Gastrocnemius medialis (tissue), 4 donors: ENCODE measurements at places on chromosomes 1 and 21. TPM values are rescaled to one million over a fixed set of nuclear protein-coding genes. Genes with fewer than 3 reads are reported as not detected.

- no peak for DNase-seq
Observed at GRCh38 chr1:2904191-2904590, 102.7 kb upstream of the TTC34 start.

GRCh38 chr1:225880222-225880588 is 2.0 kb downstream of the TMEM63A start:
- DNase-seq = peak; percentile 47

DNA sequence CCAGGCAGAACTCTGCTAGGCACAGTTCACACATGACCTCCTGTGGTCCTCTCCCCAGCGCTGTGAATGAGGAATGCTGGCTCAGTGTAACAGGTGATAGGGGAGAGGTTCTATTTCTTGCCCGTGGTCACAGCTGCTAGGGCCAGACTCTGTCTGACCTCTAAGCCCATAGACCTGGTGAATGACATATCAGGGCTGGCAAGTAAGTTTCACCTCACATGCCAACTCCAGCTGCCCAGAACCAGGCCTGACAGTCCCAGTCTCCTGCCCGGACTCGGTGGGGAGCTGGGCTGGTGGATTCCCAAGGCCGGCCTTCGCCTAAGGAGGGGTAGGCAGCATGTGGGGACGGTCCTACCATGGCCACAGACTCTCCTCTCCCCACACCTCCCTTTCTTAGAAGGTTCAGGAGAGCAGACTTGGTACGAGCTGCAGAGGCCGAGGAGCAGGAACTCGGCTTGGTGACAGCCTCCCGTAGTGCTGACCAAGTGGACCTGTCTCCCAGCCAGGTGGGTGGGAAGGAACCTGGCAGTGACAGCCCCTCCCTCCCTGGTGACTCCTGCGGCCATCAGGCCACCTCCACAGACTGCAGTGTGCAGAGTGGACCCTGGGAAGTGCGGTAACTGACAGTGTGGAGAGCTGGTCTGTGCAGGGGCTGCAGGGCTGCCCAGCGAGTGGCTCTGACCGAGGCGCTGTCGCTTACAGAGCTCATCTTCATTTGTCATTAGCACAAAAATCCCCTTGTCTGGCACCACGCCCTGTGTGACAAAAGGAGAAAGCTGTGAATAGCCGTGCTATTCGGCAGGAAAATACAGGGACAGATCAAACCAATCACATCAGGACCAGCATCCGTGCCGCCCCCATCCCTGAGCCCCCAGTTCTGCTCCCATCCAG is 74.6 kb downstream of the SCCPDH start:
- DNase-seq = peak; percentile 46

DNA sequence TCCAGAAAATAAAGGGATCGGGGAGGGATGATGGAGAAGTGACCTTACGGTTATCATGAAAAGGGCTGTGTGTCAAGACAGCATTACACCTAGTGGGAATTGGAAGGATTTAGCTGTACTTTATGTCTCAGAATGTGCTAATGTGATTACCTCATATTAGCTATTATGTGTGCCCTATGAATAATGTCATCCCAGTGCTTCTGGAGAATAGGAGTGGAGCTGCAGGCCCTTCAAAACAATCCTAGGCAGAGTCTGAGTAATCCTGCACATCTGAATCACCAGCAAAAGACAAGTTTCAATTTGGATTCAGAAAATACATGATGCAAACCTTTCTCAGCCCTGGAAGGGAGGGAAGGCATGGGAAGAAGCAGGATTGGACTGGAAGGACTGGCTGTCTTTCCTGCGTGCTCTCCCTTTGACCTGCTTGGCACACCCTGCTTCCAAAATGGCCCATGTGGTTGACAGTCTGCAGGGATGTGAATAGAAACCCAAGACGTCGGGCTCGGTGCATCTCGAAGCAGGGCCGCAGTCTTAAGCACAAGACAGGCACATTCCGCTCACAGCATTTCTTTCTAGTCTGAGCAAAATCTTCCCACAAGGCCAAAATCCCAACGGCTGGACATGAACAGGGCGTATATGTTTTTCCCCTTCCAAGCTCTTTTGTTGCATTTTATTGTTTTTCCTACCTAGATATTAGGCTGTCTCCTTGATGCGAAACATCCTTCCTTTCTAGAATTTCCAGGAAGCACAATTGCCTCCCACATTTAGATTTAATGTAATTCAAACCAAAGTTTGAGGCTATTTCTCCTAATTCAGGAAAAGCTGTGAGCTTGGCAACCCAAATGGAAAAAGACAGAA is 54.3 kb upstream of the TARBP1 start:
- DNase-seq = peak; percentile 93

DNA sequence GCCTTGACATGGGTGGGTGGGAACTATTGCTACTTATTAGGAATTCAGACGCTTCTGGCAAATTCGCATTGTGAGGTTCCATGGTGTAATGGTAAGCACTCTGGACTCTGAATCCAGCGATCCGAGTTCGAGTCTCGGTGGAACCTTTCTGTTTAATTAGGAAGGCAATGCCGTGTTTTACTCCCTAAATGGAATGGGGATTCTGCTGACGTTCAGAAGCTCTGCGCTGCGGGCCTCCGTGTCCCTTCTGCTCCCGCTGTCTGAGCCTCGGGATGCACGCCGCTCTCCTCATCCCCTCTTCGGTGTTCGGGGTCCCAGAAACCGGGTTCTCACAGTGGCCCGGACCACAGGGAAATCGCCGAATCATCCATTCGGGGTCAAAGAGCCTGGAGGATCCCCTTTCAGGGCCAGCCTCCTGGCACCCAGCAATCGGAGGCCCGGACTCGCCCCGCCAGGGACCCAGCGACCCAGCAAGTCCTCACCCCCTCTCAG is 280.3 kb downstream of the FAM72C start:
- DNase-seq = no peak

RGS16 gene
- total RNA-seq = not detected

GRCh38 chr1:177246710-177247580 is 76.2 kb downstream of the BRINP2 start:
- DNase-seq = no peak

SYNC gene
- total RNA-seq = 154 TPM

DNA sequence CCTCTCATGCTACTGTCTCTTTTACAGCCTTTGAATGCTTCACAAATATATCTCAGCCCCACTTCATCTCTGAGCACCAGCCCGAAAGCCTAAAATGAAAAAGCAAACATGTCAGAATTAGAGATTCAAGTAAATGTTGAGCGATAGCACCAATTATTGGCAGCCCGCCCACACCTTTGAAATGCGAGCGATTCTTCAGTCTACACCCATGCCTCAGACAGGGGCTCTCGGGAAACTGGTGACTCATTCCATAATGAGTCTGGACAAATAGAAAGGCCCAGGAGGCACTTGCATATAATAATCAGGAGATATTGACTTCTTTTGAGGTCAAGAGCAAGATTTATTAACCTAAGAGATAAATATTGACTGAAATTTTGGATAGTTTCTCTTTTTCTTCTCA is 487.3 kb upstream of the PTBP2 start:
- peak; percentile 17 for DNase-seq

CYP2J2 gene
- total RNA-seq = 2.4 TPM

GRCh38 chr1:159077120-159077961 is 775 bp upstream of the AIM2 start:
- no peak for DNase-seq

DNA sequence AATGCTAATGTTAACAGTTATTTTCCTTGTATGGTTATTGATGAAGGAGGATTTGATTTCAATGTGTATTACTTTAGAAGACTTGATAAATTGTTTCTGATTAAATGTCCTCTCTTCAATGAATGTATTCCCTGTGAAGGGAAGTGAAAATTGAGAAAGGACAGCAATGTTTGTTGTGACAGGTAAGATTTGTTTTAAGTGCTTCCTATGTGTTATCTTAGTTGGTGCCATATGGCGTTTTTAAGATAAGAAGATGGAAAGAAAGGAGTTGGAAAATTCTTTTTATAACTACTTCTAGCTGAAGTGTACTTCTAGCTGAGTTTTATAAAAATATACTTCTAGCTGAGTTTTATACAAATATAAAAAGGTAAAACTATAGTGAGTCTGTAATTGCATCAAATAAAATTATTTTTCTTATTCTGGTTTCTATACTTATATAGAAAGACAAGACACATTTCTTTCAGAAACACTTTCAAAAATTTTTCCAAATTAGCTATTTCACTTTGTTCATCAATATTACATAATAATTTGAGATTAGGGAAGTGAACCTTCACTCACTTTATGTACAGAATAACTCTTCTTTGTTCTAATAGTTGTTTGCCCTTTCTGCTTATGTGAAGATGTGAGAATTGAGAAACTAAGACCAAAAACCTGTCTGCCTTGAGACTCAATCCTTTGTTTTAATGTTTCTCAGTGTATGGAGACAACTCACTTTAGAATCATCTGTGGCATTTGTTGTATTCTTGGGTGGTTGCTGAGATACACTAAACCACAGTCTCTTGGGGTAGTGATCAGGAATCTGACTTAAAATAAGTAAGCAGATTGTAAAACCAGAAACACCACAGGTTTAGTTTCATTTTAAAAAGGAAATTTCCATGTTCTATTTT is 382.9 kb upstream of the B3GALT2 start:
- no peak for DNase-seq

DNA sequence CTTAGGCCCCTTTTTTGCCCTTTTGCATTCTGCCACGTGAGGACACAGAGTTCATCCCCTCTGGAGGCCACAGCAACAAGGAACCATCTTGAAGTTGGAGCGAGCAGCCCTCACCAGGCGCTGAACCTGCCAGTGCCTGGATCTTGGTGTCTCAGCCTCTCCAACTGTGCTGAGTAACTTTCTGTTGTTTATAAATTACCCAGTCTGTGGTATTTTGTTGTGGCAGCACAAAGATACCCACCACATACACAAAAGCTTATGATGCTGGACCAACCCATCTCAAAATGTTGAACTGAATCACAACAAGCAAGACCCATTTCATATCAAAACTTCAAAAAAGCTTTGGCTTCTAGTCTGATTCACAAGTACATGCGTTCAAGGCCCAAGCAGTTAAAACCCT is 649.9 kb downstream of the KIF26B start:
- no peak for DNase-seq

TBX19 gene
- 0.12 TPM for total RNA-seq

PLPP3 gene
- 71.5 TPM for total RNA-seq

DNA sequence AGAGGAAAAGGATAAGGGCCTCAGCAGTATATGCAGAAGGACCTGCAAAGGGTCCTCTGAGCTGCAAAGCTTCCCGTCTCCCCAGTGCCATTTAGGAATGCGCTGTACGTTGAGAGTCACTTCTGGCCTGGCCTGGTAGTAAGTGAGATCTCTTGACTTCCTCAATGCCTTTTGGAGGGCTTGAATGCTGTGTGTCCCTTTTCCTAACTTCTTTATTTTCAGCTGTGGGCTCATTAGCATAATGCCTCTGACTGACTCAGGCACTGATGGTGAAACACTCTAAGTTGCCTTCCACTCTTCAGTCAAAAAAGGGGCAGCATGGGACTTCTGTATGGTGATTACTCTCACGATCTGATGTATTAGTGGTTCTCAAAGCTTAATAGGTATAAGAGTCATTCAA is 49.9 kb downstream of the XCL1 start:
- DNase-seq = no peak

DNA sequence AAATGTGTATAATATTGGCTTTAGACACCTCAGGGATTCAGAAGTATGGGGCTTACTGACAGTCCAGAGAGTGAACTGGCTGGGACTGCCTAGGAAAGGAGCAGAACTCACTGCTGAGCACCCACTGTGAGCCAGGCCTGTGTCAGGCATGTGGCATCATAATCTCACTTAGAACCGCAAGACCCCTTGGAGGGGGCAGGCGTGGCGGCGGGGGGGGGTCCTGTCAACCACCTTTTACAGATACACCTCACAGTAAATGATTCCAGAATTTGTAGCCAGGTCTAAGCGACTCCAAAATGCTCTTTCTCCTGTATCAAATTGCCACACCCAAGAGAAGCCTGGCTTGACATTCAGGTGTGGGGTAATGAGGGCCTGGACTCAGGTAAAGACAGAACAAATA is 235.5 kb downstream of the KCNH1 start:
- DNase-seq = no peak

DNA sequence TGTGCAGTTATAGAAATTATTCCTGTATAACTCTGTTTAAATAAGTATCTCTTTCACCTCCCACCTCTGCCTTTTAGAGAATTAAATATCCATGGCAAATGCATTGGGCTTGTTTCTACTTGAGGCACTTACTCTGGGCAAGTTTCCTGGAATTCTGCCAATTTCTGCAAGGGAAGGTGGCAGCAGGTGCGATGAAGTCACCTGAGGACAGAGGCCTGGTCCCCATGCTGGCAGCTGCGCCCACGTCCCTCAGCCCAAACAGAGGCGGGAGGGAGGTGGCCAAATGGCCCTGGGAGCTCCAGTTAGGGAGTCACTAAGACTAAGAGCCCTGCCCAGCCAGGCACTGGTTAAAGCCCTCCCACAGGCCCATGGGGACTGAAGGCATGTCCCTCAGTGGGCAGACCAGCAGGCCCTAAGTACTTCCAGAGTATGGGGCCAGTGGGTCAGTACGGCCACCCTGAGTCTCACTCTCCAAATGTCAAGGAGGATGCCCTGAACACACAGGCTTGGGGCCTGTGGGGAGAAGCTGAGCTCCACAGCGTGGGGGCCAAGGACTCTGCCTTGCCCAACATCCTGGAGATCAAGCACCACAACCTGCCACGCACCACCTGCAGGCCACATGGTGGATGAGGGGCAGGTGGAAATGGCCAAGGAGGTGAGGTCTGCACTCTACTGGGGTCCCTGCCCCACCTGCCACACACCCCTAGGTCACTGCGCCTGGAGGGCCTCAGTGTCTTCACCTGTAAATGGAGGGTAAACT is 19.4 kb downstream of the ACOT7 start:
- no peak for DNase-seq

YY1AP1 gene
- 99.1 TPM for total RNA-seq

GRCh38 chr1:4962836-4963235 is 308.4 kb downstream of the AJAP1 start:
- no peak for DNase-seq

ESPN gene
- total RNA-seq = not detected

CFHR3 gene
- total RNA-seq = not detected

PROK1 gene
- total RNA-seq = 0.38 TPM

- peak; percentile 78 for DNase-seq
Observed at GRCh38 chr1:41802532-41803501, 115.9 kb downstream of the HIVEP3 start.

DNA sequence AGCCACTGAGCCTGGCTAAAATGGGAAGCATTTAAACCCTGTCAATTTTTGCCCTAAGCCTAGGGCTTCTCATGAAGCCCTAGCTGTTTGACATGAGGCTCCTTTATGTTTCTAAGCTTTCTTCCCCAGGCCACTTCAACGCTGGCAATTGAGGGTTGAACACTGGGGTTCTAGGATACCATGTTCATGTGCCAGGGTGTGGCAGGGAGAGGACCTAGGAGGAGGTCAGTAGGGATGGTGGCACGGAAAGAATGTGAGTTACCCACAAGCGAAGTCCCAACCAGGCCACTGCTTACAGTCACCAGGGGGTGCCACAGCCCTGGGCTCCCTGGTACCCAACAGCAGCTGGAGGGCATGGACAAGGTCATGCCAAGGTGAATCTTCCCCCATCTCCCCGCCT is 90.8 kb upstream of the AJAP1 start:
- no peak for DNase-seq

- DNase-seq = no peak
Observed at GRCh38 chr1:200755456-200755855, 16.8 kb downstream of the CAMSAP2 start.

FOXJ3 gene
- 49.6 TPM for total RNA-seq
